ENCODE measurements at places on chromosomes 11 and 22.
A peak's percentile ranks its signal among the peaks of the same experiment; 100 is the strongest.

DNA sequence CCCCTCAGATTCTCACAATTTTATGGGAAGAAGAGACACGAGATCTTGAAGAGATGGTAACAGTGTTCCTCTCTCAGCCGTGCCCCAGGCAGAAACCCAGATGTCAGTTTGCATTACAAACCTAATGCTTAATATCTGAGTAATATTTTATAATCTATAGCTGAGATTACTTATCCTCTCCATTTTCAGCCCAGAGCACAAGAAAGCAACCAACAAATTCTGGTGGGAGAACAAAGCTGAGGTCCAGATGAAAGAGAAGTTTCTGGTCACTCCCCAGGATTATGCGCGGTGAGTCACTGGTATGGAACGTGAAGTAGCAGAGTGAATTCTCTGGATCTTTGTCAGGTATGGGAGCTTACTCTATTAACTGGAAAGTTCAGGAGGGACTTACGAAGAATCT lies 884 bp downstream of the CENATAC start:
- no peak for DNase-seq

DNA sequence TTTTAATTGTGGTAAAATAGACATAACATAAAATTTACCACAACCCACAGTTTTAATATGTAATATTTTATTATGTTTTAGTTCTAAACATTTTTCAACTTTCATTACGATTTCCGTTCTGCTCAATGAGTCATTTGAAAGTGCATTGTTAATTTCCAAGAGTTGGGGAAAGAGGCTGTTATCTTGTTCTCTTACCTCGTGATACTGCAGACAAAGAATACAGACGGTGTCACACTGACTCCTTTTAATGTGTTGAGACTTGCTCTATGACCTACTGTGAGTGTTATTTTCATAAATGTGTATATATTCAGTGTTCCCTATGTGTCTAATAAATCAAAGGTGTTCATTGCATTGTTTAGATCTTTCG lies 10.8 kb upstream of the RAC2 start:
- no peak for DNase-seq

- DNase-seq = no peak
These were observed 16.8 kb downstream of the DGKZ start for GRCh38 chr11:46364056-46364455.

DNA sequence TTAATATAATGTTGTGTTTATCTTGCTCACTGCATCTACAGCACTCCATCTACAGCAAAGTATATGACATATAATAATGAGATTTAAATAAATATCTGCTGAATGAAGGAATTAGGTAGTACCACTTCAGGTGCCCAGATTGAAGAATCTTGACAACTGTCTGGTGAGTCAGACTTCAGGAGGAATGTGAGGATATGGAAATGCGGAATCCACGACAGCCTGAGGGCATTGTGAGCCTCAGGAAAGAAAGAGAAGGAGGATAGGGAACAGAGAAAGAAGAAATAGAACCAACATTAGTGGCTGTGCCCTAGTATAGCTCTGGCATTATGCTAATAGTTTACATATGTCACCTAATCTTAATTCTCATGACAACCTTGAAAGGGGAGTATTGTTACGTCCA lies 304.4 kb downstream of the AASDHPPT start:
- DNase-seq = no peak

DNA sequence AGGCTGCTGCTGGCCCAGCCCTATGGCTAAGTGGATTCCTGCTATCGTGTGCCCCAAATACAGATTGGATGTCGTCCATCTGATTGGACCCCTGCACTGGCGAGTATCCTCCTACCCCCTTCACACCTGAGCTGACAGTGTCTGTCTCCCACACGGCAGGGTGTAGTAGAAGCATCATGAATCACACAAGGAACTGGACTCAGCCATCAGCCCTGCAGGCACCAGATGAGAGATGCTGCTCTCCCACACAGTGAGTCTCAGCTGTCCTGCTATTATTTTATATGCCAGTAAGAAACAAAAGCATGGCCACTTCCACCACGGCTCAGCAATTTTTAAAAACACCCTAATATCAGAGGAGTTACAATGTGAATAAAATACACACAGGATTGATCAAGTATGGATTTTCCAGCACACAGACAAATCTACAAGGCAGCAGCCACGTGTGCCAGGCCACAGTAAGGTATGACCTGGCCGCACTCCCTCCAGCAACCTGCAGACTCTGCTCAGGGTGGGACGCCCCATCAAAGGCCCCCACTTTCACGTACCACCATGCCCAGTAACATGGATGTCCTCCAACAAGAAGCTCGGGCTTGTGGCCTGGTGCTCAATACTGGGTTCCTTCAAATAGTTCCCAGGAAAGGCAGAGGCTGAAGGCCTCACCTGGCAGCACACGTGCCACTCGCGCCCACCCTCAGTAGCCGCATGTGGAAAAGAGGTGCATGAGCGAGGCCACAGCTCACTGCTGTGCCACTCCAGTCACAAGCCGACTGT lies 16.4 kb upstream of the SLC25A1 start:
- DNase-seq = no peak

GRCh38 chr11:44731685-44732430 lies 5.1 kb downstream of the TSPAN18 start:
- DNase-seq = no peak

- no peak for DNase-seq
These were observed 32.0 kb upstream of the LINC01488 start for GRCh38 chr11:69449320-69450063.

- DNase-seq = no peak
These were observed 7.4 kb downstream of the OR4C6 start for GRCh38 chr11:55669376-55669775.

DNA sequence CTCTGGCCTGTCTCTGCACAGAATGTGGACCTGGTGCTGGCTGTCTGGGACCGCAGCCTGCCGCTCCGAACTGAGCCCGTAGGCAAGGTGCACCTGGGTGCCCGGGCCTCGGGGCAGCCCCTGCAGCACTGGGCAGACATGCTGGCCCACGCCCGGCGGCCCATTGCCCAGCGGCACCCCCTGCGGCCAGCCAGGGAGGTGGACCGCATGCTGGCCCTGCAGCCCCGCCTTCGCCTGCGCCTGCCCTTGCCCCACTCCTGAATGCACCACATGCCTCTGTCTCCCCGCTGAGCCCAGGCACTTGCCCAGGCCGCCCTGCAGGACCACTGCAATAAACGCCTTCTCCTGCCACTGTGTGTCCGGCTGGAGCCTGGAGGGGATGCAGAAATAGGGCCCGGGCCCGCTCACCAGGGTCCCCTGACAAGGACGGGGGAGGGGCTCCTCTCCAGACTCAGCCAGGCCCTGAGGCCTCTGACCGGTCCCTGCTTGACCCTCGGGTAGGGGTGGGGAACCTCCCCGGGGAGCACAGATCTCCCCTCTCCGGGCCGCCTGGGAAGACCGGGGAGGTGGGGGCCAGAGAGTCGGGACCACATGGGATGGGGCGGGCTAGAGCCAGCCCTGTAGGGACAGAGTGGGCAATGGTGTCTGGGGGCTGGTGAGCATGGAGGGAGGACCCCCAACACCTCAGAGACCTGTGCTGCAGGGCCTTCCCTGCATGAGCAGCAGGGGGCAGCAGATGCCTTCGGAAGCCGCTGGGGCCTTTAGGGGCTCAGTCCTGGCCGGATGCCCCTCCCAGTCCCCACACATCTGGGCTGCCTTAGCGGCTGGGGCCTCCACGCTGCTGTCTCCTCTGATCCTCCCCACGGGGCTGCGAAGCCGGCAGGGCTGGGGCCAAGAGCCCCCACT lies 1.4 kb upstream of the TNNI2 start:
- DNase-seq = peak; percentile 84

- DNase-seq = peak; percentile 25
These were observed 759 bp downstream of the CPT1A start for GRCh38 chr11:68840661-68841653.

DNA sequence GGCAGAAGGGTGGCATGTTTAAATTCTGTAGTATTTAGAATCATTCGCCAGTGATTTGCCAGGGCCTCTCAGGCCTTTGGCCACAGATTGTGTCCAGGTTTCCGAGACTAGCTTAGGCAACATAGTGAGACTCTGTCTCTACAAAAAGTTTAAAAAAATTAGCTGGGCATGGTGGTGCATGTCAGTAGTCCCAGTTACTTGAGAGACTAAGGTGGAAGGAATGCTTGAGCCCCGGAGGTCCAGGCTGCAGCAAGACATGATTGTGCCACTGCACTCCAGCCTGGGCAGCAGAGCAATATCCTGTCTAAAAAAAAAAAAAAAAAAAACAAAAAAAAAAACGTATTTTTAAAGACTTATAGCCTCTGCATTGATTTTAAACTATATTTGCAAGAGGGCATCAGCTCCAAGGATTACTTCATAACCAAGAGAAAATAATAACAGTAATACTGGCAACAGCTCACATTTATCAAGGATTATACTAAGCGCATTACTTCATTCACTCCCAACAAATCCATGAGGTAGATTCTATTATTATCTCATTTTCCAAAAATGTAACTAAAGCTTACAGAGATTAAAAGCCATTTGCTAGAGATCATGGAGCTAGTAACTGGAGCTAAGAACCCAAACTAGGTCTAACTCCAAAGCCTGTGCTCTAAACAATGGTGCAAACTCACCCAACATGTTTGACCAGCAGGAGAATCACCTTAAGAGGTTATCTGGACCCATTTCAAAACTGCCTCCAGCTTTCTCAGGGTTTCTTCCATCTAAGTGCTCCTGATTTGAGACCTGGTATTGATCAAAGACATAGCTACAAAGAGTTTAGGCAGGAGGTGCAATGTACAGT lies 32.6 kb upstream of the SLC6A5 start:
- DNase-seq = no peak

GRCh38 chr22:37101311-37102066 lies 8.0 kb downstream of the TMPRSS6 start:
- DNase-seq = no peak

DNA sequence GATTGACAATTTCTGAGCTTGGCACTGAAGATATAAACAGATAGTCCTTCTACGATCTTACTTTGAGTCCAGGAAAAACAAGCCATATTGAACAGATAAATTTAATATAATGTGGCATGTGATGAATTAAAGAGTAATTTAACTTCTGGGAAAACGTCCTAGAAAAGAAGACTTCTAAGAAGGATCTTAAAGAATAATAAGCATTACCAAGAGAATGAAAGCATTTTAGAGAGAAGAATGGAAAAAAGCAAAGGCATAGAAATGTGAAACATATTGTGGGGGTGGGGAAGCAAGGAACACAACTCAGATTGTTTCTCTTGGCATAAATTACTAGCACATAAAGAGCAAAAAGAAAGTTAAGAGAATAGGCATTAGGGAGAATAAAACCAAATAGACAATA lies 5.4 kb downstream of the DDIAS start:
- DNase-seq = no peak

- DNase-seq = no peak
These were observed 107.8 kb downstream of the KIRREL3 start for GRCh38 chr11:126892756-126893155.

DNA sequence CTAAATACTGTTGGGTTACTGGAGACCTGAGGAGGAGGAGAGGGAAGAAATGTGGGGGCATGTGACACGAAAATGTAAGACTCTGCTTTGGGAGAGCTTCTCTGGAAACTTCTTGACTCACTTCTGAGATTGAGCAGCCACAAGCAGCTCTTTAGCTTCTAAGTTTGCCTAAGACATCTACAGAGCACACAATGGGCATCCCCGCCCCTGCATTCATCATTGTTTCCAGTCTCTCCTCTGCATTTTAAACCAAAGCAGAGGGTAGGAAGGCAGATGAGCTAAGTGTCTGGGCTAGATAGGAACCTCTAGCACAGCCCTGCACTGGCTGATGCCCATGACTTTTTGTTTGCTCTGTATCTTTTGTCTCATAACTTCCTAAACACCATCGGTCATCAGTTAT lies 2.1 kb upstream of the OR52D1 start:
- no peak for DNase-seq

DNA sequence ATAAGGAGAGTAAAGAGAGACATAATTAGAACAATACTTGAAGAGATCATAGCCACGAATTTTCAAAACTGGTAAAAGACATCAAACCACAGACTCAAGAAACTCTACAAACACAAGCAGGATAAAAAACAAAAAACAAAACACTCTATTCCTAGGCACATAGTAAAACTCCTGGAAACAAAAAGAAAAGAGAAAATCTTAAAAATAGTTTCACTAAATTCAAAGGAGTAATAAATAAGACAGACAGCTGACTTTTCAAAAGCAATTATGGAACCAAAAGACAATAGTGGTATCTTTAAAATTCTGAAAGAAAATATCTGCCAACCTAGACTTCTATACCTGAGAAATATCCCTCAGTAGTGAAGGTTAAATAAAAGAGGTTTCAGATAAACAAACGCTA lies 9.2 kb upstream of the NARS2 start:
- no peak for DNase-seq

DNA sequence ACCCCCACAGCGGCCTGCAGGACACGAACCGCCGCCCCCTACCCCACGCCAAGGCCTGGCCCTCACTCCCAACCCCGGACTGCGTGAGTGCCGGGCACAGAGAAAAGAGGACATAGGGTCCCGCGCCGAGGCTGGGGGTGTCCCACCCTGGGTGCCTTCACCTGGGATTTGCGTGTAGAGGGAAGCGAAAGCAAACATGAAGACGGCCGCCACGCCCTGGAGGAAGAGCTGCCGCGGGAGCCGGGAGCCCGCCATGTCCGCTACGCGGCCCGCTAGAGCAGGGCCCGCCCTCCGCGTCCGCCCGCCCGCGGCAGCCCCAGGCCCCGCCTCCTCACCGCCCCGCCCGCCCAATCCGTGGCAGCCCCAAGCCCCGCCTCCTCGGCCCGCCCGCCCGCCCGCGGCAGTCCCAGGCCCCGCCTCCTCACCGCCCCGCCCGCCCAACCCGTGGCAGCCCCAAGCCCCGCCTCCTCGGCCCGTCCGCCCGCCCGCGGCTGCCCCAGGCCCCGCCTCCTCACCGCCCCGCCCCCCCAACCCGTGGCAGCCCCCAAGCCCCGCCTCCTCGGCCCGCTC lies at the start of gene LMF2:
LMF2 (minus strand) TSS at position 282 of the 570 bp plus-strand sequence; CDS start at position 255, 27 bp downstream.
- peak; percentile 94 for DNase-seq

- DNase-seq = no peak
These were observed 4.6 kb upstream of the ACRV1 start for GRCh38 chr11:125685228-125685627.

GRCh38 chr22:46462726-46463371 lies 74.6 kb downstream of the CELSR1 start:
- DNase-seq = no peak

DNA sequence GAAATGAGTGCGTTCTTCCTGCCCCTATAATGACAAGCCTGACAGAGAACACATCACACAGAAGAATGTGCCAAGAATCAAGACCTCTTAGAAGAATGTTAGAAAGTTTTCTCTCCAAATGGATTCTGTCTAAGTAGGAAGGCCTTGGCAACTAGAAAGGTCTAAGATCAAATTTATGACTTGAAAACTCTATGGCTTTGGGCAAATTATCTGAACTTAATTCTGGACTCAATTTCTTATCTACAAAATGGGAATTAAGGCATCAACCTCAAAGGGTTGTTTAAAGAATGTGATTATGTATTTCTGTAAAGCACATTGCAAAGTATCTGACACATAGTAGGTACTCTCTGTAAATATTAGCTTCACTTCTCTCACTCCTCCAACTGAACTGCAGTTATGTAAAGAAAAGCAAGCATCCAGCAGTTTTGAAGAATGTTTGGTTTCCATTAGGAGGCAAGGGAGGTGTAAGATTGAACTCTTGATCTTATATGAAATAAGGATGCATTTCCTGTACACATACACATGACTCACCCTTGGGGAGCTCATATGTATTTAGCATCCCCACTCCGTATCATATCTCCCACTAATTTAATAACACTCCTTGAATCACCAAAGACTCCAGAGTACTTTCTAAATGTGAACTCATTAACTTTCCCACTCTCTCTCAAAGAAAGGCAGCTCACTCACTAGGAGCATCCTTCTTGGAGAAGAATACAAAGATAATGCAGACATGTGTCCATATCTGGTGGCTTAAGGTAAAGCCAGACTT lies 77.6 kb downstream of the ETS1 start:
- no peak for DNase-seq
